ENCODE measurements at places on chromosomes 11 and 22.

GRCh38 chr11:103681855-103682254 is 354.6 kb upstream of the DDI1 start:
- DNase-seq = no peak

DNA sequence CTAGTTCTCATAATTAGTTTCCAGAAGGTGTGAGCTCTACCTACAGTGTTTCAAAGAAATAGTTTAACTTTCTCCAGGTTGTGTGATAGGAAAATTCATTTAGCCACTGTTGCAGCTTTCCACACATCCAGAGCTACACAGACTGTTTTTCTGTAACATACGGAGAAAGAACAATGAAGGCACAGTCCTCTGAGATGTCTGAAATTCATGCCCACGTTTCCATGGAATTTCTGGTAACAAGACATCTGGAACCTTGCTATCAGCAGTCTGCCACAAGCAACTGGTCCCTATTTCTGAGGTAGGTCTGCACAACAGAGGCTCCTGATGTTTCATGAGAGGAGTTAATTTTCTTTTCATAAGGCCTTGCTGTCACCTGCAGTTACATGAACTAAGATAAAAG is 273.3 kb upstream of the C11orf87 start:
- no peak for DNase-seq

- no peak for DNase-seq
These were observed 189.8 kb downstream of the CSNK2A3 start for GRCh38 chr11:11163236-11163635.

DNA sequence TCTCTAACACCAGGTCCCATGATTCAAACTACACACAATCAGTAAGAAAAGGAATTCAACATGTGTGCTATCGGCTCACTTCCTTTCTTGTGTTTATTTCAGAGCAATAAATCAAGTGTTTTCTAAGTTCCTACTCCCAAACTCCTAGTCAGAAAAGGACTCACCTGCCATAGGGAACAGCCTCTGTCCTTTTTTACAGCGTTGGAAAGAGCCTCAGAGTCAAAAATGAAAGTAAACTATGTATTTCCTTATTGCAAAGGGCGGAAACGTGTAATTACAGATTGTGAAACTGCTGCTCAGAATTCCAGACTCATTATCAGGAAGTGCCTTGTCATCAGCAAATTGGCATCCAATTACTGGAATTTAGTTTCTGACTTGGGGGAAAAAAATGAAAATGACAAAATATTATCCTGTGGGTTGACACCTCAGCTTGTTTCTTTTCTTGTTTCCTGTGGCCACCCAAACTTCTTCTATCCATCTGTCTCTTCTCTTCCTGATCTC is at the start of gene CASP4:
TSS of gene CASP4 (minus strand) at position 220 of the 501 bp plus-strand sequence. CDS start at position 171, 49 bp downstream.
- no peak for DNase-seq

GRCh38 chr22:20009018-20009491 is 7.6 kb downstream of the ARVCF start:
- DNase-seq = no peak

GRCh38 chr22:39241794-39242594 is 2.8 kb downstream of the PDGFB start:
- peak; percentile 51 for DNase-seq

- no peak for DNase-seq
These were observed 75.5 kb upstream of the CLDN5 start for GRCh38 chr22:19599626-19600243.

GRCh38 chr11:70574725-70575347 is 176.5 kb downstream of the CTTN start:
- no peak for DNase-seq

- DNase-seq = no peak
These were observed 50.5 kb downstream of the RBX1 start for GRCh38 chr22:41001722-41002122.

DNA sequence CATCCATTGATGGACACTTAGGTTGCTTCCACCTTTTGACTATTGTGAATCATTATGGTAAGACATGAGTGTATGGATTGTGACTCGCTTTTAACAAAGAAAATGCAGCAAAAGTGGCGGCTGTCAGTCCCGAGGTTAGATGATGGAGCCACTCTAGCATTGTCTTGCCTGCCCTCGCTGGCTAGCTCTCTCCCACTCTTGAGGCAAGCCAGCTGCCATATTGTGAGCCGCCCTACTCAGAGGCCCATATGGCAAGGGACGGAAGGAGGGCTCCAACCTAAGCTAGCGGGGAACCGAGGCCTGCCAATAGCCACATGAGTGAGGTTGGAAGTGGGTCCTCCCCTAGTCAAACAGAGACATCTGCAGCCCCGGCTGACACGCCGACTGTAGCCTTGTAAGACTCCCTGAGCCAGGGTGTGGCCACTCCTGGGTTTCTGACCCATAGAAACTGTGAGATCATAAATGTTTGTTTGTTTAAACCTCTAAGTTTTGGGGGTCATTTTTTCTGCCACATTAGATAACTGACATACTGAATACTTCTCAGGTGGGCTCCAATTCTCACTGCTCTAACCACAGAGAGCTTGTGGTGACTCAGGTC is 160.2 kb downstream of the LDLRAD3 start:
- DNase-seq = no peak

DNA sequence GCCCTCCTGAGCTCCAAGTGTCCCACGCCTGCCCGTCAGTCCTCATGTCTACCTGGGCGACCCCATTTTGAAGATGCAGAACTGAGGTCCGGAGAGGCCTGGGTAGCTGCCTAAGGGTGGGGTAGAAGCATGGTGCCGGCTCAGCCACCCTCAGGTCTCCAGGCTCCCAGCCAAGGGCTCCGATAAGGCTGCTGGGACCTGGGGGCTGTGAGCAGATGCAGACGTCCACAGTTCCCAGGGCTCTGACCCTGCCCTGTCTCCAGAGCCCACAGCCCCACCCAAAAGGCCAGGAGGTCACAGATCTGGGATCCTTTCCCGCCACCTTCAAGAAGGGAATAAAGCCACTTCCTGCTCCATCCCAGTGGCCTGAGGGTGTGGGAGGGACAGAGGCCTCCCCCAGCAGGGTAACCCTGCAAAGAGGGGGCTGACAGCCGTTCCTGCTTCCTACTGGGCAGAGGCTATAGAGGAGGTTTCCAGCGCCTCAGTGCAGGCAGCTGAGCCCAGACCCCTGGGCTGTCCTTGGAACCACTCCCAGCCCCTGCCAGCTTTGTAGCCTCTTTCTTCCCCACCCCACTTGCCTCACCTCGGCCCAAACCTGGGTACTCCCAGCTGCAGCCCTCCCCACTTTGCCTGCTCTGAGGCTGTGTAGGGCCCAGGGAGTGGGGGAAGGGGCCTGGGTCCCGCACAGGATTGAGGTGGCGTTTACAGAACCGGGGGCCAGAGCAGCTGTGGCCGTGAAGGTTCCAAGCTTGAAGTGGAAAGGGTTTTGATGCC is 85.5 kb downstream of the CDKN1C start:
- no peak for DNase-seq

- no peak for DNase-seq
These were observed 96.1 kb upstream of the THY1 start for GRCh38 chr11:119518746-119519730.

DNA sequence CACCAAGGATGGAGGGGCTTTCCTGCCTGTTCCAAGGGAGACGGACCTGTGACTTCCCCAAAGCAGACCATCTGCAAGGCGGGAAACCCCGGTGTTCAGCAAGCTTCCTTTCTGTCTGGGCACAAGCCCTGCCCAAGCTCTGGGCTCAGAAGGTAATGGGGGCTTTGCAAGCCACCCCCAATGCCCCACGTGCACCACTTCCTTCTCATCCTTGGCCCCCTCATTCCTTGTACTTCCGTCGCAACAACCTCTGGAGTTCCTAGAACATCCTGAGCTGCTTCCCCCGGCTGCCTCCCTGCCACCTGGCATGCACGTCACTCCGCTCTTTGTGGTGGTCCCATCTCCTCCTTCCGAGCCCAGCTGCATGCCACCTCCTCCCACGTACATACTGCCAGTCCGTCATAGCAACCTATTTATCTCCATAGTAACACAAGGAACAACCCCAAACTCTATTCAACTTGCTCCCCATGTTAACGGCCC is 3.9 kb downstream of the MYEOV start:
- DNase-seq = no peak

- no peak for DNase-seq
These were observed 347.8 kb downstream of the CNTN5 start for GRCh38 chr11:99368583-99368982.

DNA sequence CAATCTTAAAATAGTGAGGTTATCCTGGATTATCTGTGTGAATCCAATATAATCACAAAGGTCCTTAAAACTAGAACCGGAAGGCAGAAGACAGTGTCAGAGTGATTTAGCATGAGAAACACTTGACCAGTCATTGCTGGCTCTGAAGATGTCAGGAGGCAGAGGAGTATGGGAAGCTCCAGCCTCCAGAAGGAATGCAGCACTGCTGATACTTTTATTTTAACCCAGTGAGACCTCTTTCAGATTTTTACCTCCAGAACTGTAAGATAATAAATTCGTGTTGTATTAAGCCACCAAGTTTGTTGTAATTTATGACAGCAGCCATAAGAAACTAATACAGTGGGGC is 134.4 kb upstream of the ZC3H12C start:
- DNase-seq = no peak

DNA sequence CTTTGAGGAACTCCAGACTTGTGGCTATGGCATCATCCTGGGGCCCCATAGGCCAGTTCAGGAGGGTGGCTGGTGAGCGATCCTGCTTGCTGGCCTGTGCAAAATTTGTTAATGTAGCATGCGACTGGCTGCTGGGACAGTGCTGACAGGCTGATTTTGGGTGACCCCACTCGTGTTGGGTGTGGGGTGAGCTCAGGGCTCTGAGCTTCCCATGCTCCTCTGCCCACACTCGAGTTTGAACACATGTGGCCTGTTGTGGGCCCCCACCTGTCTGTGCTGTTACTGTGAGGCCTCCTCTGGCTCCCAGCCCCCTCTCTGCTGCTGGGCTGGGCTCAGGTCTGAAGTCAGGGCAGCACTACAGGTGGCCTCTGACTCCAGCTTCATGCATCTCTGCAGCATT is 64.4 kb upstream of the MYEOV start:
- no peak for DNase-seq

DNA sequence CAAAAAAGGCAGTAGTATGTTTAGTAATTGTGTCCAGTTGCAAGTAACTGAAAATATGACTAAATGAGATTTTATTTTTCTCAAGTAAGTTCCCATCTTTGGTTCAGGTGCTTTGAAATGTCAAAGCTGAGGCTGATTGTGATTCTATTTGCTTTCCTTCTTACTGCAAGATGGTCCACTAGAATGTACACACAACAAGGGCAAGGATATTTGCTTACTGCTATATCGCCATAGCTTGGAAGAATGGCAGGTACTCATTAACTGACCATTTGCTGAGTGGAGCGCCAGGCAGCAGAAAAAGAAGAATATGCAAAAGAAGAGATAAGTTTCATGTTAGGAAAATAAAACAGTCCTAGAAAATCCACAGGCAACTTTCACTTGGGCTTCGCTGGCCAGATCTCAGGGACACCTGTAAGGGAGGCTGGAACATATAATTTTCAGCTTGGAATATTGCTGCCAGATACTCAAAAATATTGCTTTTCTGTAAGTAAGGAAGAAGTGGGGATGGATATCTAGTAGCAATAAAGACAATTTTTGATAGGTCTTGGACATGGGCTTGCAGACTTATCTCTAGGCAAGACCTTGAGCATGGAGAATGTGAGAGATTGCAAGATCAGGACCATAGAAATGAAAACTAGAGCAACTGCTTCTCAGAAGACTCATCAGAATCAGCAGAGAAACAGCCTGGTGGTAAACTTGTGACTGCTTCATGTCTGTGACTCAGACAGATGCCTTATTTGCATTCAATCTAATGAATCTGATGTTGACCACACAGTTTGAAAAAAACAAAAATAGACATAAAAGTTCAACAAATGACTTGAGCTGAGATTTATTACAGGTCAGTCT is 44.8 kb upstream of the OR9Q1 start:
- no peak for DNase-seq

- no peak for DNase-seq
These were observed 106.6 kb downstream of the APOL5 start for GRCh38 chr22:35824256-35824655.

DNA sequence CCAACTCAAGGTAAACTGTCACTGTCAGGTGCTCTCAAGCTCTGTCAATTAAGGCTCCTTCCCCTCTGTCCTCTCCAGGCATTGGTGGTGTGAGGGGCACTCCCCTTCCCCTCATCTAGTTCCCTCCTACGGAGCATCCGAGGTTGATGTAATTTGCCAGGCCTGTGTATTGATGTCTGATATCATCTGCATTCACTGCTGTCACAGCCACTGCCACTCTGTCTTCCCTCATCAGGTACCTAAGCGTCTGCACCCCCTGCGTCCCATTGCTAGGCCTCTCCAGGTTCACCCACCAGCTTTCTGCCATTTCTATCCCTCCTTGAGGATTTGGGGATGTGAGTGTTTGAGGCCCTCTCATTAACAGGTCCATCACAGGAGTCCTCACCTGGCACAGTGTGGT is 50.0 kb upstream of the SYT13 start:
- no peak for DNase-seq

- DNase-seq = no peak
These were observed 75.3 kb downstream of the SC5D start for GRCh38 chr11:121367844-121368225.

DNA sequence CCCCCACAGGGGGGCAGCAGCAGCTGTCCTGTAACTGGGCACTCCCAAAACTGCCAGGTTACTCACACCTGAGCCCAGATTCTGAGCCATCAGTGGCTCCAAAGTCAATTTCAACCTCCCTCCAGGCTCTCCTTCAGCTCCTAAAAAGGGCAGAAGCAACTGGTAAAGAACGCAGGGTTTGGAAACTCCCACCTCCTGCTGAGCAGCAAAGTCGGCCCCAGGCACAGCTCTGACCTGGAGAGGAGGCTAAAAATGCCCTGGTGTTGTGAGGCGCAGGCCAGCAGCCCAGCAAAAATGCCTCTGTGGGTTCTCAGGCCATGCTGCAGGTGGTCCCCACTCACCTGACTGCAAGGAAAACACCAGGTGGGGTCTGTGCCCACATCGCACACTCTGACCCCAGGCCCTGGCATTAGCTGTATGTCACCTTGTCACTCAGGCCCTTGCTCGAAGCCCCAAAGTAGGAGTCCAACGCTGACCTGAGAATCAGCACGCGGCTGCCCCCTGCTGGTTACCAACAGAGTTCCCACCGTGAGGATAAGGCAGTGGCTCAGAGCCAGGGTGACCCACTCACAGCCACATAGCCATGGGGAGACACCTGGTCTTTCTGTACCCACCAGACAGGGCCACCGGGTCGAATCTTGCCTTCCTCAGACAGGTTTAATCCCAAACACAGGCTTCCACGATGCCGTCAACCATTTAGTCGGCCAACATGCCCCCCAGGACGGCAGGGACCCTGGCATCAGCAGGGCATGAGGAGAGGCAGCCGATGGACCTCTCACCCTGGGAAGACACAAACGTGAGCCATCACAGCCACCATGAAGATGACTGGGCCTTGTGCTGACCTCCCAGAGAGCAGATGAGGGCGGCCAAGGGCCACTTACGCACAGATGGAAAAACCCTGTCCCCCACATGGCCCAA is 11.1 kb downstream of the POLR3H start:
- DNase-seq = peak; percentile 38

Measured in activated T-helper 1 cell treated with Interleukin-2 at 50 U/mL for 16 hours (primary cell).